ENCODE measurements at places on chromosomes 1 and 21.
A peak's percentile ranks its signal among the peaks of the same experiment; 100 is the strongest.

- no peak for DNase-seq
Measured at GRCh38 chr1:206511362-206512057, 4.2 kb downstream of the RASSF5 start.

DNA sequence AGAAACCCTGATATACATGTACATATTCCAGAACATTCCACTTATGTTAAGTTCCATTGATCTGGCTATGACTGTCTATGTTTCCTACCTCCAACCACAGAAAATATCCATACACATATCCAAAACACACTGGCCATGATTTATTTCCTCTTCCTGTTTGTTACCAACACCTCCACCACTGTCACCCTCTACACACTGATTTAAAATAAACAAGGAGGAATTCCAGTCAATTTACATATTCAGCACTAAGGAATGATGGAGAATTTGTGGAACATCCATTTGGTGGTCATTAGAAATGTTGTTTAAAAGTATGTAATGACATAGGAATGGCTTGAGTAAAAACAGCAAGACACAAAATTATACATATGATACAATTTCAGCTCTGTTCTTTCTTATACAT, 5.5 kb upstream of the STX6 start:
- no peak for DNase-seq

DNA sequence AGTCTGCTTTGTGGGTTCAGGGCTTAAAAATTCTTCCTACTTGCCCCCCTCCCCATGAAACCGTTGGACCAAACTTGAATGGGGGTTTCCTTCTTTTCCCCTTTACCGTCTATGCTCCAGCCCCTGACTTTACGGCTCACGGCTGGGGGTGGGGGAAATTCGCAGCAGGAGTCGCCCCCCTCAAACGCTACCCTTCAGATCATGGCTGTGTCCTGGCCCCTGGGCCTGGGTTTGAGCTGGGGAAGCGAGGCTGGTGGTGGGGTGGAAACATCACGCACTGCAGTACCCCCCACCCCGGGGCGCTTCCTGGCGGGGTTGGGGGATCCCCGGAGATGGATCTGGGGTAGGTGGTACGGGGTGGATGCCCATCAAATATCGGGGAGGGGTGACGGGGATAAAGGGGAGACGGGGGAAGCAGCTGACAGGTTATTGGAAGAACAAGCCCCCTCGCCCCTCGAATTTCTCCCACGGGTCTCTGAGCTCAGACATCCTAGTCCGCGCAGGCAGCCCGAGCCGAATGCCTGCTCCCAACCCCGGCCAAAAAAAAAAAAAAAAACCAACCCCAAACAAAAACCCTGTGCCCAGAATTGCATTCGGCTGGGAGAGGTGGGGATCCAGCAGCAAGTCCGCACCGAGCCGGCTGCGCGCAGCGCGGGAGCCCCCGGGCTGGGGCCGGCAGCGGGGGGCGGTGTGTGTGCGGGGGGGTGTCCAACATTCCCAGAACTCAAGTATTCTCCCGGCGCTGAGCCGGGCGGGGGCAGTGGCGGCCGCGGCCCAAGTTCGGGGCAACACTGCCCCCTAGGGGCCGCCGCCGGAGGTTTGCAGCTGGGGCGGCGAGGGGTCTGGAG, 59.0 kb upstream of the ACOT11 start:
- peak; percentile 47 for DNase-seq

GRCh38 chr1:227429447-227430359, 111.4 kb upstream of the CDC42BPA start:
- no peak for DNase-seq

DNA sequence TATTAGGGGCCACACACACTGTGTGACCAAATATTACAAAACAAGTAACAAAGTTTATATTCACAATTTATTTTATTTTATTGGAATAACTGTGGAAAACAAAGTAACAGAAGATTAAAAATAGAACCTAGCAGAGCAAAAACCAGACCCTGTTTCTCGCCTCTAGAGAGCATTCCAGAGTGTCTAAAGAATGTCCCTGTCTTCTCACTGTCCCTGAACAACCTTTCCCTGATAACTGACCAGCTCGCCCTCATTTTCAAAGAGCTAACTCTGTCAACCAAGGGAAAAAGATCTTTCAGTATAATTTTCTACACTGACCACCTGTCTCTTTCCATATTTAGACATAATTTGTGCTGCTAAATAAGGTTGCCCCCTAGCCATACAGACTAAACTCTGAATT, 646.9 kb downstream of the USP25 start:
- DNase-seq: no peak

GRCh38 chr1:20710469-20711284, 7.1 kb downstream of the KIF17 start:
- no peak for DNase-seq

GRCh38 chr1:177863796-177864195, 106.1 kb downstream of the SEC16B start:
- no peak for DNase-seq

- DNase-seq: no peak
Measured at GRCh38 chr1:180568184-180568583, 9.4 kb downstream of the OVAAL start.

GRCh38 chr1:159960721-159961381, 6.8 kb upstream of the SLAMF9 start:
- DNase-seq: no peak

DNA sequence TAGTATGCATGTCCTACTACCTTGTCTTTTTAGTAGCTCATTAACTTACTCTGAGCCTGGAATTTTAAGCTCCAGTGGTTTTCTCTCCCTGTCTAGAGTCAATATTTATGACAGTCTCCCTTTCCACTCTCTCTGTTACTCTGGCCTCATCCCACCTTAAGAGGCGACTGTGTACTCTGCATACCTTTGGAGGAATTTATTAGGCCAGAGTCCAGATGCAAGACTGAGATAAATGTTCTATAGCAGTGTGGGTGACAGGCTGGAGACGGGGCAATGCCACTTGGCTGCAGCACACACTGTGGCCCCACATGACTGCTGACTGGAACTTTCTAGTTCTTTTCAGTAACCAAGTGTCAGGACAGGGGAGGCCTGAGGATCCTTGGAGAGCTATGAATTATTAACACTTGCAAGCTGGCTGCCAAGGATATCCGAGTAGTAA, 4.1 kb upstream of the PDZK1 start:
- DNase-seq: no peak

GRCh38 chr21:37393786-37394185, 27.2 kb downstream of the DYRK1A start:
- no peak for DNase-seq

- DNase-seq: no peak
Measured at GRCh38 chr1:205563927-205564441, 59.5 kb downstream of the CDK18 start.

GRCh38 chr21:21688889-21689288, 690.7 kb downstream of the NCAM2 start:
- DNase-seq: no peak

DNA sequence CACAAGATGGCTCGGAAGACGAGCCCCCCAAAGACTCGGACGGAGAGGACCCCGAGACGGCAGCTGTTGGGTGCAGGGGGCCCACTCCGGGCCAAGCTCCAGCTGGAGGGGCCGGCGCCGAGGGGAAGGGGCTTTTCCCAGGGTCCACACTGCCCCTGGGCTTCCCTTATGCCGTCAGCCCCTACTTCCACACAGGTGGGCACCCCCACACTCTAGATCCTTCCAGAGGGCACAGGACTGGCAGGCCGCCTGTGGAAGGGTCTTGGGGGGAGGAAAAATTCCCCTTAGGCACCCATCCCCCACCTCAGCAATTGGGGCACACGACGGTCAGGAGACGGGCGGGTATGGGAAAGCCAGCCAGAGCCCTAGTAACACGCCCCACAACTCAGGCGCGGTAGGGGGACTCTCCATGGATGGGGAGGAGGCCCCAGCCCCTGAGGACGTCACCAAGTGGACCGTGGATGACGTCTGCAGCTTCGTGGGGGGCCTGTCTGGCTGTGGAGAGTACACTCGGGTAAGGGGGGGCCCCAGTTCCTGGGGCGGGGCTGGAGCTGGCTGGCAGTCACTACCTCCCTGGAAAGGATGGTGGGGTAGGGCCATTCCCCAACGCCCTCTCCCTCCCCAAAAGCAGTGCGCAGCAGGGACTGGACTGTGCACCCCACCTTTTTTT, 16.1 kb downstream of the NOC2L start:
- no peak for DNase-seq

GRCh38 chr1:8941906-8942305, 3.8 kb upstream of the CA6 start:
- DNase-seq: no peak

- DNase-seq: no peak
Measured at GRCh38 chr1:1067860-1068516, 6.1 kb downstream of the RNF223 start.

GRCh38 chr1:74590288-74590687, 77.9 kb upstream of the LRRC53 start:
- DNase-seq: no peak

DNA sequence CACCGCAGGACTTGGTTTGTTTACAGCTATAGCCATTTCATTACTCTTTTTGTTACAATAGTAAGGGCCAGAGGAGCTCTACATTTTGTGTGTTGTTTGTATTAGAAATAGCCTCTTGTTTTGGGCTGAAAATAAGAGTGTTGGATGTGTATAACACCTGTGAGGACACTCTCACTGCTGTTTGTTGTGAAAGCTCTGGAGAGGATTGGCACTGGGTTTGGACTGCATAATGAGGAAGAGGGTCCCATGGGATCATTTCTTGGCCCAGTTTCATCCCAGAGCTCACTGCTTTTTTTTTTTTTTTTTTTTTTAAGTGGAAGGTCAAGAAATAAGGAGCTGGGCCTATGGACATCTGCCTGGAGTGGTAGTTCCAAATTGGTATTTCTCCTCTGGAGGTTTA, 61.6 kb upstream of the KIAA0040 start:
- DNase-seq: no peak

GRCh38 chr1:119539636-119540035, 32.6 kb downstream of the HSD3B1 start:
- no peak for DNase-seq

GRCh38 chr1:29282924-29283803, 46.8 kb downstream of the PTPRU start:
- no peak for DNase-seq

DNA sequence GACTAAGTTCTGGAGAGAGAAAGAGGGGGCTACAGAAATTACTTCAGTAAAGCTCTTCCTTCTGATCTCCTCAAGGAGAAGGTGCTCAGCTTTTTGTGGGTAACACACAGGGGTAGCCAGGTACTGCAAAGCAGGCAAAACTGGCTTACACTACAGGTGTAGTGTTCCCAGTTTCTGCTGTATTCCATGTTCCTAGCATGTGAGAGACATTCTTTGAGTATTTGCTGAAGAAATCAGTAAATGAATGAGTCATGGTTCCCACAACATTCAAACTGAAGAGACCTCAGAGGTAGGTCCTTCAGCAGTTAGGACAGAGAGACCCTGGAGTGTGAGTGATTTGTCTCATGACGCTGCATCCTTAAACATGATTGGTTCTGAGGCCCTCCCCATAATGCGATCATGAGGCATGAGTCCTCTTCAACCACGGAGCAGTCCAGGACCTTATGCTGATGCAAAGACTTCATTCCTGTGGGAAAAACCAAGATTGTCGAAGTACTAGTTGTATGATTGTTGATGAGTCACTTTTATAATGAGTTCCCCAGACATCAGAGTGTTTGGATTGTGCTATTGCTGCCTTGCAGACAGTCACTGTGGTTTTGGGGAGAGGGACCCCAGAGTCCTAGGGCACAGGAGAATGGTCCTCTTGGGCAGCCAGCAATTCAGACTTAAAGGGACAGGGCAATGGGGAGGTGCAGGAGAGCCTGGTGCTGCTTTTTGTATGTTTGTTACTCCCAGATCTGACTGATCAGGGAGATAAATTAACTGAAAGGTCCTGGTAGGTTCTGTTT, 2.7 kb upstream of the OR10J4 start:
- no peak for DNase-seq

DNA sequence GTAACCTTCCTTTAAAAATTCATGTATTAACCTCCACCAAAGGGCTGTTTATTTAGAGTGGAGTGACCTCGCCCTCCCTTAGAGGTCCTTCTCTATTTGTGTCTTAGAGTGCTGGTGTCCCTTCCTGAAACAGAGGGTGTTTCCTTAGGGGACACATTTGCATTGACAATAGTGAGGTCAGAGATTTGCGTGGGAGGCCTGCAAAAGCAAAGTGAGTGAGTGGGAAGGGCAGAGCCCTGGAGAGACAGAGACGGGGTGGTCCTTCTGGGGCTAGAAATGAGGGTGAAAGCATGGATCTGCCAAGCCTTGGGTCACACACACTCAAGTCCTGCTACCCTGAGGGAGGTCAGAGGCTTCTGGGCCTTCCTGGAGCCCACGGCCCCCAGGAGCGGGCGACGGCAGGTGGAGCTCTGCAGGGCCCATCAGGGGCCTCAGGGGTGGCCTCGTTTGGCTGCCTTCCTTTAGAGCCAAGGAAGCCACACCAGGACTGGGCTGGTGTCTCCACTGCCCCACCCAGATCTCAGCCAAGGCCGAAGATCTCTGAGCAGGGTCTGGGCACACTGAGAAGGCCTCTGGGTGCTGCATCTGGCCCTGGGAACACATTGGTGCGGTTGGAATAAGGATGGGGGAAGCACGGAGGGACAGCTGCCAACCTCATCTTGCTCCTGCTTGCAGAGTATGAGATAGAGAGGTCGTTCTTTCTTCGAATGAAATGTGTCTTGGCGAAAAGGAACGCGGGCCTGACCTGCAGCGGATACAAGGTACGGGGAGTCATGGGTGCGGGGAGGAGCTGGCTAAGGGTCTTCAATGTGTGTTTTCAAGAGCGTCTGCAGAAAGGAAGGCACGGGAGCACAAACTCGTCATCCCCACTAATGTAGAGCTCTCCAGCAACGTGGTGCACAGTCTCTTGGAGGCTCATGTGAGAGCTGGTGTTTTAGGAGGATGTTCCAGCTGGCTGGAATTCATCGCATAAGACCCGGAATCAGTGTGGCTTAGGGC, 23.8 kb downstream of the SIM2 start:
- DNase-seq: no peak

- no peak for DNase-seq
Measured at GRCh38 chr1:76408303-76408702, 333.8 kb downstream of the ST6GALNAC3 start.

DNA sequence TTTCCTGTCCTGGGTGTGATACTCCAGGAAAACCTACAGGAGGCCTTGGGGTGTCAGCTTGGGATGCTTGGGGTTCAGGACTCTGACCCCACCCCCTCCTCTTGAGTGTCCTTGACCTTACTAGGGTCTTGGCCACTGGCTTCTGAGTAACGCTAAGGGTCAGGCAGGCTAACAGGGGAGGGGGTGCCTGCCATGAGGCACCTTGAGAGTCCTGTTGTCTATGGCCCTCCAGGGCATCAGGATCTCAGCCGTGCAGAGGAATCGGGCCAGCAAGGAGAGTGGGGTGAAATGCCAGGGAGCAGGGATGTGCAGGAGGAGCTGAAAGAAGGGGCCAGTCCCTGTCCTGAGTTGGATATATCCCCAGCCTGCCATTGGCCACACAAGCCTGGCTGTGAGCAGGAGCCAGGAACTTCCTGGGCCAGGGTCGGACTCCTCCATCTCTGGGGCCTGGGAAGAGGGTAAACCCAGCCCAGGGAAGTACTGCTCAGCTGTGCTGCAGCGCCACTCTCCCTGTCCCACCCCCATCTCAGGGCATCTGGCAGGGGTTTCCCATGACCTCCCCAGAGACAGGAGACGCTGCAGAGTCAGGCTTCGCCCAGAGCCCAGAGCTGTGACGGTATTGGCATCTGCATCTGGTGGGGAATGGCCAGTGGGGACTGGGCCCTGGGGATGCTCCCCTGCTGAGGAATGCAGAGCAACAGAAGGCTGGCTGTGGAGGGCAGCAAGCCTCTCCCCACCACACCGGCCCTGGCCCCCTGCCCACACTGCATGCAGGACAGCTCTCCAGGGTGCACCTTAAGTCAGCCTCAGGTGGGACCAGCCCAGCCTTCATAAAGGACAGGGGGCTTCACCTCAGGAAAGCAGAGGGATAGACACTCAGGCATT, 6.3 kb downstream of the KIF21B start:
- DNase-seq: no peak

- DNase-seq: no peak
Measured at GRCh38 chr1:20223106-20223505, 36.8 kb upstream of the PLA2G2C start.
